Activated T-cell treated with anti-CD3 and anti-CD28 coated beads for 4 hours (primary cell): ENCODE measurements at places on chromosomes 13 and 19.

DNA sequence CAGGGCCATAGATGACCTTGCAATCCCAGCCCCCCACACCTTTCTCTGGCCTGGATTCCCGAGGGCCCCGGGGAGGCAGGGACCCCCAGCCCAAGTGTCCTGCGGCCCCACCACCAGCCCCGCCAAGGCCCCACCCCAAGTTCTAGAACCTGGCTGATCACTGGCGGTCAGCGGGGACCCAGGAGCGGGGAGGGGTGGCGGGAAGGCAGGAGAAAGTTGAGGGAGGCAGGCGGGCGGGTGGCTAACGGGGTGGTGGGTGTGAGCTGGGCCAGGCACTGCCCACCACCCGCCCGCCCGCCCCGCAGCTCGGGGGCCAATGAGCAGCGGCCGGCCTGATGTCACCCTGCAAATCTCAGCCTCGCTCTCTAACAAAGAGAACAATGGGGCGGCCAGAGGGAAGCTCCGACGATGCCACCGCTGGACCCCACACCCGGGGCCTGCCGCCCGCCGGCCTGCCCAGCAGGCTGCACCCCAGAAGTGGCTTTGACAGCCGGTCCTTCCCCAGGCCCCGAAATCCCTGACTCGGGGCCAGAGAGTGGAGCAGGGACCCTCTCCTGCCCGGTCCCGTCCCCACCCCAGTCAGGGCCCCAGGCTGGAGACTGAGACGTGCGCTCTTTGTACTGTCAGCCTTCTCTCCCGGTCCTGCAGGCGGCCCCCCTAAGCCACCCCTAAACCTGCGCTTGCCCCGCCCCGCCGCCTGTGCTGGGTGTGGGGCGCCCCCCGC, 1.6 kb downstream of the MEX3D start:
- no peak for DNase-seq

- no peak for DNase-seq
Observed at GRCh38 chr19:6543866-6544347, 13.1 kb downstream of the TNFSF9 start.

- DNase-seq = no peak
Observed at GRCh38 chr13:32940601-32941000, 75.6 kb upstream of the KL start.

DNA sequence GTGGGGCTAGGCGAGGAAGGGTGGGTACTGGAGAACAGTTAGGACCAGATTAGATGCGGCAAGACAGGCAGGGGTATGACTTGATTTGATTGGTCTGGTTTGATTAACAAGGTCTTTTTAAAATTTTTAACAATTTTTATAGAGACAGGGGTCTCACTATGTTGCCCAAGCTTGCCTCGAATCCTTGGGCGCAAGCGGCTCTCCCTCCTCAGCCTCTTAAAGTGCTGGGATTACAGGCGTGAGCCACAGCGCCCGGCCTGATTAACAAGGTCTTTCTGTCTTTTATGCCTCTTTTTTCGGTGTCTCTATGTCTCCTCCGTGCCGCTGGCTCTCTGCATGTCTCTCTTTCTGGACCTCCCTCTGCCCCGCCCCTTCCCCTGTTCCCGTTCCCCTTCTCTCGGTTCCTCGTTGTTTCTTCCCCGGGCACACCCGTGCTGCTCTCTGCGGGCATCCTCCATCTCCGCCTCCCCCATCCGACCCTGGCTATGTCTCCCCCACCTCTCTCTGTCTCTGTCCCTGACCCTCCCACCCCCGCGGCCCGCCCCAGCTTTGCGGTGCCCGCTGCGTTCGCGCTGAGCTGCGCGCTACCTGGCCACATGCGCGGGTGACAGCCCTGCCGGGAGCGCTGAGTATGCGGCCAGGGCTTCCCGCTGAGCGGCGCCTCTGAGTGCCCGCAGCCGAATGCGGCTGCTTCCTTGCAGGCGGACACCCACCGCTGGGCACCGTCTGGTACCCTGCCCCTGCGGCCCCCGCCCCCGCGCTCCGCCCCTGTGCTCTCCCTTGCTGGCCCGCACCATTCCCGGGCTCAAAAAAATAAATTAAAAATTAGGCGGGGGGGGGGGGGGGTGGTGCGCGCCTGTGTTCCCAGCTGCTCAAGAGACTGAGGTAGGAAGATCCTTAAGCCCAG, 8.1 kb upstream of the SDHAF1 start:
- no peak for DNase-seq

DNA sequence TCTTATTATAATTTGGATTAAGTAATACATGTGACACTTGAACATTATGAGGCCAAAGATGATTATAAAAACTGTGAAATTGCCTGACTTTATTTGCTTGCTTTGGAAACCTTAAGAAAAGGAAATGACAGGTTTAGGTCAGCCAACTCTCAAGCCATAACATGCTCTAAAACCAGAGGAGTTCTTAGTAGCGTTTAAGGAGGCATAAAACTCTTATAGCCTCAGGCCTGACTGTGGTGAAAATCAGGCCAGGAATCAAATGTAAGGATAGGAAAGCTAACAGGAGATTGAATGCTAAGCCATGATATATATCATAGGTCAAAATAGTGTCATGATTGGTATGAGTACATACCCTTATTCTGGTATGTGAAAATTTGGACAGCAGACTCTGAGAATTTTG, 1142.4 kb upstream of the MIR17HG start:
- DNase-seq = no peak

GRCh38 chr13:30448441-30448840, 17.3 kb downstream of the HMGB1 start:
- DNase-seq = no peak

DNA sequence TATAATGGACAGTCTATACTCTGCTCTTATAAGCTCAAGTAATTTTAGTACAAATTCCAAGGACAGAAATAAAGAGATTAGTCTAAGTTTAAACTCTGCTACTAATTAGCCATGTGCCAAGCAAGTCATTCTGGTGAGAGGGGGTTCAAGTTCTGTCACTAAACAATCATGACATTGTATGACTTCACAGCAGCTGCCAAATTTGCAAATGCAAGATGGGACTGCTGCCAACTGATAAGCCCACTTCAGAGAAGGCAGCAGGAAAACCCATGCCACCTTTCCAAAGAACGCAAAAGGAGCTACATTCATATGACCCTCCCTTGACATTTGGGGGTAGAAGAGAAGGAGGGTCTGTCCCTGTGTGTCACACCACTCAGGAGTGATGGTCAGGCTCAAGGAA, 60.7 kb upstream of the RFXAP start:
- no peak for DNase-seq

DNA sequence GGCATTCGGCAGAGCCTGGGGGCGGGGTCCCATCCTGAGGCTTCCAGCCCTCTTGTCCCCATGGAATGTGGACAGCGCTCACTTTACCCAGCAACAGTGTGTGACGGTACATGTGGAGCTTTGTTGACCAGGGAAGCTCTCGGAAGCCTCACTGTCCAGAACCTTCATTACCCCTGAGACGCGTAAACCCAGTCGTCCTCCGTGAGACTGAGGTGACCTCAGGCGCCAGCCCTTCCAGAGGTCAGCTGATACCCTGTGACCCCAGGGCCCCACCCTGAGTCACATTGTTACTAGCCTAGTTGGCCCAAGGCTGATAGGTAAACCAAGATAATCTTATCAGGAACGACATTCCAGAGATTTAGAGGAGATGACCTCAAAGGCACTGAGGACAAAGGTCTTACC, 10.2 kb upstream of the TMEM160 start:
- no peak for DNase-seq

- no peak for DNase-seq
Observed at GRCh38 chr13:106376401-106377112, 158.9 kb downstream of the EFNB2 start.

- DNase-seq = no peak
Observed at GRCh38 chr13:41182231-41182630, 12.1 kb downstream of the KBTBD7 start.

DNA sequence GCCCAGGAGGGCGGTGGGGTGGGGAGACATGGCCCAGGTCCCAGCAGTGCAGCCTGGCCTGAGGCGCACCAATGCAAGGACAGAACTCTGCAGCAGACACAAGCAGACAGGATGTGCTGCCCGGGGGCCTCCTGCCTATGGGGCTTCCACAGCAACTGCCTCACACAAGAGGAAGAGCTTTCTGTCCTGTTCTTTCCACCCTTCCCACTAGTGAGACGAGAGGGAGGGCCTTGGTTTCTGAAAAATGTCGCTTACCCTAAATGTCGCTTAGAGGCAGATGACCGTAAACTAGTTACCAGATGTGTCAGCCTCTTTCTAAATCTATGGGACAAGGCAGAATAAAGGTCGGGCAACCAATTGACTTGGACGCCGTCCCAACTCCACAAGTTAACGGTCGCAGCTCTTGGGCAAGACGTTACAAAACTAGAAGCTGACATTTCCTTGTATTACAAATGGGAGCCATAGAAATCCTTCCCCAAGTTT, at the start of gene LAIR1:
TSS of gene LAIR1 (minus strand) at position 157 of the 483 bp plus-strand sequence. CDS start at position 30, 127 bp downstream.
- peak; percentile 25 for DNase-seq

- DNase-seq = no peak
Observed at GRCh38 chr13:109668433-109669233, 117.8 kb downstream of the IRS2 start.

DNA sequence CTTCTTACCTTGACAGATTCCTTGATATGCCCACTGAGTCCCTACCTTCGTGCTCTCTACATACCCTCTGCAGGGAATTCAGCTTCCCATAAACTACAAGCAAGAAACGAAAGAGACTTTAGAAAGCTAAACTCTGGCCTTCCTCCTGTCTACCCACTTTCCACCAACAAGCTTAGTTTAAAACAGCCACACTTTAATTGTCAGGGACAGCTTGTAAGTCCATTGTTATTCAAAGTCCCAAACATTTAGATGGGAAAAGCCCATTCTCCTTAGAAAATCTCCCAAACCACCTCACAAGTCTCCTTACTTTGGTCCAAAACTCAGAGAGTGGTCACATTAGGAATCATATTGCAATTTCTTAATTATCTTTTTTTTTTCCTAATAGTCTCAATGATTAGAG, 2695.8 kb downstream of the PCDH9 start:
- no peak for DNase-seq

GRCh38 chr13:39257642-39258041, 219.4 kb downstream of the NHLRC3 start:
- no peak for DNase-seq

DNA sequence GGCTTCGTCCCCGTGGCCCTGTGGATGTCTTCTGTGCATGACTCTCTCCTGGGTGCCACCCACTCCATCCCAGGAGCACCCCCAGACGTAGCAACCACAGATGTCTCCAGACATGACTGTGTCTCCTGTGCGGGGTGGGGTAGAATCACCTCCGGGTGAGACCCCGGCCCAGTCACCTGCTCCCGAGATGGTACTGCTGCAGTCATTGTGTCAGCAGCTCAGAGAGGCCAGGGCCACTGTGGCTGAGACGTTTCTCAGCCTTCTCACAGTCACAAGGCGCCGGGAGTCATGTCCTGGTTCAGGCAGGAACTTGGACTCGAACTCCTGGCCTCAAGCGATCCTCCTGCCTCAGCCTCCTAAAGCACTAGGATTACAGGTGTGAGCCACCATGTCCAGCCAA, 16.6 kb downstream of the NCLN start:
- no peak for DNase-seq

DNA sequence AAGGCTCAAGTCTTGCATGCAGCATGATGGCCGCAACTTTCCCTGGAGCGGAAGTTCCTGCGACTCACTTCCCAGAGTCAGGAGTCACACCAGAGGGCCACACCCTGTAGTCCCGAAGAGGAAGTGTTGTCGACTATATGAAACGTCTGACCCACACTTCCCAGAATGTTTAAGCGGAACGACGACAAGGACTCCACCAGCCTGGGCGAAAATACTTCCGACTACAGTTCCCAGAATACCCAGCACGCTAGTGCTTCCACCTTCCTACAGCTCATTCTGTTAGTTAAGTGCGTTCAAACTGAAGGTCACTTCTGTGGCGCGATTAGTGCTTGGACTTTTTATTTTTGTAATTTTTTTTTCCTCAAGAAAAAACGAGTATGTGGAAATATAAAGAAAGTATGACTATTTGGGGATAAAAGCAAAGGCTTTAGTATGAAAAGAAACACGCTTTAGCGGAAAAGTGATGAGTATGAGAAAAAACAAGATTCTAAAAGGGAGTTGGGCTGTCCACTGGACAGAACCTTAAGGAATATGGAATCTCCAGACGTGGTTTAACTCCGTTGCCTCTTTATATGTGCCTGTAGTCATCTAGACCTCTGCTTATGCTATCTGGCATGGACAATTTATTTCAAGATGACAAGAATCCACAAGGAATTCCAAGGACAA, 15.5 kb upstream of the ZNF112 start:
- no peak for DNase-seq

DNA sequence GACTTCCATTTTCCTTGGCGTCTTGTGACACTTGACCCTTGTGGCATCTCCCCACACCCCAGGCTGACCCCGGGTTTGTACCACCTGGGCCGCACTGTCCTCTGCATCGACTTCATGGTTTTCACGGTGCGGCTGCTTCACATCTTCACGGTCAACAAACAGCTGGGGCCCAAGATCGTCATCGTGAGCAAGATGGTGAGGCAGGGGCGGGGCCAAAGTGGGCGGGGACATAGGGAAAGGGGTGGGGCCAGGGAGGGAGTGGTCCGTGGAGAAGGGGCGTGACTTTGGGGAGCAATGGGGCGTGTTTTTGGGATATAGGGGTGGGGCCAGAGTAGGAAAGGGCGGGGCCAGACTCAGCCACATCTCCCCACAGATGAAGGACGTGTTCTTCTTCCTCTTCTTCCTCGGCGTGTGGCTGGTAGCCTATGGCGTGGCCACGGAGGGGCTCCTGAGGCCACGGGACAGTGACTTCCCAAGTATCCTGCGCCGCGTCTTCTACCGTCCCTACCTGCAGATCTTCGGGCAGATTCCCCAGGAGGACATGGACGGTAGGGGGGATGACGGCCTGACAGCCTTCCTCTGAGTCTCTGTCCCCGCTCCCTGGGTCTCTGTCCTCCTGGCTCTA, 42.8 kb downstream of the TRPM4 start:
- DNase-seq = no peak

DNA sequence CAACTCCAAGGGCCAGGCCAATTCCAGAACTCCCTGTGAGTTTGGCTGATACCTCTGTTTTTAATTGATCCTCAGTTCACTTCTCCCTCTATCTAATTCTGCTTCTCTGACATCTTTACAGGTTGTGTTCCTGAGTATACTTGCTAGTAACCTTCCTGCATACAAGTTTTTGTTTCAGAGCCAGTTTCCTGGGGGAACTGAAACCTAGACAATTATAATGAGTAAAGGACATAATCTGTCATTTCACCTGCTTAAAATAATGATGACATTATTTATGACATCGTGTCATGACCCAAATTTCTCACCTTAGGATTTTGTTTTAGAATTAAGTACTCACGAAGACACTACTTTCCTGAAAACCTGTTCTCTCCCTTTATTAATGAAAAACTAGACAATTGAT, 12.5 kb upstream of the MYCBP2 start:
- no peak for DNase-seq

DNA sequence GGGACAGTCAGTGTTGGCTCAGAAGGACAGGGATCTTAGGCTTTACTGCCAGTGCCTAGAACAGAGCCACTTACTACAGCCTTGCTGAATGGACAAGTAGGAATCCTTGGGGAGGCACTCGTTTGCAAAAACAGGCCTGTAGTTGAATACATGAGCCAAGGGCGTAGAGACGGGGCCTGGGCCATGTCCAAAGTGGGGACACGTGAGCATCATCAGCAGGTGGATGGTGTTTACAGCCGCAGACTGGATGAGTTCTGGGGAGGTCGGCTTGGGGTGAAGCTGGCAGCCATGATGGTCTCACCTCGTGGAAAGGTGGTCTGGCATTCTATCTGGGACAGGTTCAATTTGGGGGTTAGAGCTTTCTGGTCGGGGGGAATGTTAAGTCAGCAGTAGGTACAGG, 17.5 kb downstream of the RYR1 start:
- no peak for DNase-seq

- DNase-seq = no peak
Observed at GRCh38 chr13:51937320-51938290, 73.6 kb downstream of the ATP7B start.

GRCh38 chr19:22622901-22623840, 11.0 kb upstream of the ZNF492 start:
- no peak for DNase-seq
